Stimulated activated CD4-positive, alpha-beta T cell treated with anti-CD3 and anti-CD28 coated beads, Interleukin-4, amount 100 ng/mL, for 4 hours (primary cell): ENCODE measurements at places on chromosomes 7 and 10.

GRCh38 chr7:70474639-70475234 lies 657.2 kb upstream of the GALNT17 start:
- DNase-seq, result no peak

DNA sequence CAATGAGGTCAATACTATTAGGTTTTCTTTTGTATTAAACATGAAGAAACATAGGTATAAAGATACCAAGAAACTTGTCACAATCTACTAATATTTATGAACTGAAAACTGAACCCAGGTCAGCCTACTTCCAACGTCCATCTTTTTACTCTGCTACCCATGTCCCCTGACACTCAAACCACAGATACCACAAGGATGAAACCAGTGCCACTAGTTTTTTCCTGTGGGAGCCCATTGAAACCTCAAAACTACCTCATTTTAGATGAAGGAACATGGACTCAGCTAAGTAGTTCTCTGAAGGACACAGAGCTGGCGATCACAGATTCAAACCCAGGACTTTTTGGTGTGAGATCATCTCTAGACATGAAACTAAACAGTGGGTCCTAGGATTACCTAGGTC lies 6.8 kb downstream of the TET1 start:
- no peak for DNase-seq

- no peak for DNase-seq
Measured at GRCh38 chr10:33974976-33975478, 640.6 kb upstream of the NRP1 start.

DNA sequence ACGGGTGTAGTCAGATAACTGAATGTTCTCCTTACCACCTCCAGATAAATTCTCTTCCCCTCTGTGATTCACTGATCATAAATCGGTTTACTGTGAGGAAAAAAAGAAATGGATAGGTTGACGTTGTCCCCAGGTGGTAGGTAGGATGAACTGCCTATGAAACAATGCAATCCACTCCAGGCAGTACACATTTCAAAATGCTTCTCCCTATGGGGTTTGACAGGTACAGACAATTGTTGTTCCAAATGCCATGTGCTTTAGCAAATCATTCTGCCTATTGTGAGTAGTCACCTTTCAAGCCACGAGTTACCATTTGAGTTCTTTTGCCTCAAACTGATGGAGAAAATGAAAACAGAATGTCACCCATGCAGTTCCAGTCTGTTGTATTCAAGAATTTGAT lies 21.8 kb downstream of the VIM start:
- DNase-seq, result no peak

DNA sequence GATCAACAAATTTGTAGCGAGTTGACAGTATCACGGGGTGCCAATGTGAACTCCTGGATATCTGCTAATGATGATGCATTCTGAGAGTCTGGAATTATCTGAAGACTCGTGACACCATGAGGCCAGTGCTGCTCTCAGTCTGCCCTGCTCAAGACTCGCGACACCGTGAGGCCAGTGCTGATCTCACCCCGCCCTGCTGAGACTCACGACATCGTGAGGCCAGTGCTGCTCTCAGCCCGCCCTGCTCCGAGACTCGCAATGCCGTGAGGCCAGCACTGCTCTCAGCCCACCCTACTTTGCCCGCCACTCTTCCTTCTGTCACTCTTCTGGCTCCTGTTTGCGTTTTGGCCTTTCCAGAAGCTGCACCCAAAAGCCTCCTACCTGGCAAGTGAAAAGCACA lies 411.8 kb downstream of the PTPRN2 start:
- DNase-seq, result no peak

DNA sequence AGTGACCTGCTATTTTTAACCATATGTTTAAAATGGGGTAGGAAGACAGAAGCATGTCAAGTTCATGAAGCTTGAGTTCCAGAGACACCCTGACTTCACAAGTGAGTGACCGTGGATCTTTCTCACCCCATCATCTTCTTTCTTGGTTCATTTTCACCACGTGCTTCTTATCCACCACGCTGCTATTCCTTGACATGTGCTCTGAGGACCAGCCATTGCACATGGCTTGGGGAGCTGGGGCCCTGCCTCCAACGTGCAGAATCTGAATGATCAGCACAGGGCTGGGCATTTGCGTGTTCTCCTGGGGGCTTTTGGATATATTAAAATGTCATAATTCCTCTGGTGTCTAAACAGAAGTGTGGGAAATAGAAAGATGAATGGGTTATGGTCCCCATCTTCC lies 25.0 kb upstream of the GTPBP4 start:
- no peak for DNase-seq

GRCh38 chr10:32949221-32949678 lies 8.8 kb downstream of the ITGB1 start:
- DNase-seq, result no peak
